ENCODE measurements at places on chromosomes 5 and 9.

GRCh38 chr9:20477940-20478620 is 144.2 kb downstream of the MLLT3 start:
- no peak for DNase-seq

- no peak for DNase-seq
Observed at GRCh38 chr9:116502746-116503145, 184.4 kb upstream of the TRIM32 start.

DNA sequence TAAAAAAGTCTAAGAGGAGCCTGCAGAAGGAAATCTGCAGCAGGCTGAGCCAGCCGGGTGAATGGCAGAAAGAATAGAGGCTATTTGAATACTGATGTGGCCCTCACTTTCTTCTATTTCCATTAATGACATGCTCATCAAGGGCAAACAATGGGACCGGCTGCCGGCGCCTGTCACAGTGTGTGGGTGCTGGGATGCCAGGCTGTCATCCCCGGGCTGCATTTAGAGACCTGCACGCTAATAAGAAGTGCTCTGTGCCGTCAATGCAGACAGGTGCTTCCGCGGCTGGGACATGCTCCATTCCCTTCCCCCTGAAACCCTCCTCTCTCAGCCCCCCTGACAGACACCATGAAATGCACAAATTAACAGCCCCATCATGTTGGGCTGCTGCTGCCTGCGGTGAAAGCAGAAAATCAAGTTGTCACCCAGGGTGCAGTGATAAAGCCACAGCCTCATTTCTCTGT is 217.7 kb upstream of the TBCA start:
- no peak for DNase-seq

GRCh38 chr9:28317745-28318144 is 744.5 kb upstream of the C9orf72 start:
- no peak for DNase-seq

DNA sequence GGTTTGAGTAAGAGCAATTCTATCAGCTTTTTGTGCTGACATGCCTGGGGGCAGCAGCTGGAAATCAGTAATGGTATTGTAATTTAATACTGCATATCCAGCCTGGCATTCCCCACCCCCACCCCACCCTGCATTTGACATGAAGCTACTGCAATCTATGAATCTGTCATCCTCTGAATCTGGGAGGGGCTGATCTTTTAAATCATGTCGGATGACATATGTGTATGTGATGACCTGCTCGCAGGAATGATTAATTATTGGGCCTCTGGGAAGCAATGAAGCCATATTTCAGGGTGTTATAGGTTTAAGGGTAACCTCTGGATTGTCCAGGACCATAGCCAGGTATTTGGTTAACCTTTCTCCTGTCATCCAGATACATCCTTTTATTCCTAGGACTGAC is 64.6 kb upstream of the RASGRF2 start:
- no peak for DNase-seq

DNA sequence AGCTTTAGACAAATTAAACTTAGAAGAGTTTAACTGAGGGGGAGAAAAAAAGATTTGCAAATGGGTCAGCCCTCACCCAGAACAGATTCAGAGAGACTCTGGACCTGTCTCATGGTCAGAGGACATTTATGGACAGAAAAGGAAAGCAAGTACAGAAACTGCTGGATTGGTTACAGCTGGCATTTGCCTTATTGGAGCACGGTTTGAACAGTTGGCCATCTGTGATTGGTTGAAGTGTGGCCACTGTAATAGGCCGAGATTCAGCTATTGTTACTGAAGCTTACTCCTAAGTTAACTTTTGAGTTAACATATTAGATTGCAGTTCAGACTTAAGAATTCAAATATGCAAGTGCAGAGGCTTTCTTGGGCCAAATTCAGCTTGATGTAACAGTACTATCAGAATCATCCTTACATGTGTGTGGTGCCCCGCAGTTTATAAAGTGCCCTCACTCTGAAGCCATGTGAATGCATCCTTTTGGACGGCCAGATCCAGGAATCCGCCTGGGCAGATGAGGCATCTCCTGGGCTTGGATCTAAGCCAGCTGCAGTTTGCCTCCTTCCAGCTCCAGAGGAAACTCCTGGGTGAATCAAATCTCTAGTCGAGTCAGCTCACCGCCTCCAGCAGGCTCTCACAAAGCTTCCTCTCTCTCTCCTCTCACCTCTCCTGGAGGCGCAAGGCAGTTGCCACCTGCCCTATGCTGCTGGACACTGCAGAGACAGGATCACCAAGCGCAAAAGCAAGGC is 165.2 kb downstream of the ADAMTS12 start:
- no peak for DNase-seq

GRCh38 chr5:175098301-175098700 is 345.7 kb downstream of the DRD1 start:
- no peak for DNase-seq

- no peak for DNase-seq
Observed at GRCh38 chr5:67050125-67050524, 146.5 kb downstream of the CD180 start.

DNA sequence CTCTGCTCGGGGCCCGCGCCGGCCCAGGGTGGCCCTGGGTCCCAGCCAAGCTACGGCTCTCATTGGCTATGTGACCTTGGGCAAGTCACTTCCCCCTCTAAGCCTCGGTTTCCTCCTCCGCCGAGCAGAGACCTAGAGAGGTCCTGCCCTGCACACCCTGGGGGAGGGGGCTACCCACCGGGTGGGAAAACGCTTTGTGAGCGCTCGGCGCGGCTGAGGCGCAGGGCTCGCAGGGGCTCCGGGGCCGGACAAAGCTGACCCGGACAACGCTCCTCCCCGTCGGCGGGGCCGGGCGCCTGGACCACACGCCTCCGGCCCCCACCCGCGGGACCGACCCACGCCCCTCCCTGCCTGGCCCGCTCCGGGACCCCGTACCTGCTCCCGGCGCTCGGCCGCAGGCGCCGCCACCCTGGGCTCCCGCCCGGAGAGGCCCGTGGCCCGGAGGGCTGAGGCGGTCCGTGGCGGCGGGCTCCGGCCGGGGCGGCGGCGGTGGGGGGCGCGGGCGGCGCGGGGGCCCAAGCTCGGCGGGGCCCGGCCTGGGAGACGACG is 85.7 kb upstream of the MELK start:
- DNase-seq = peak; percentile 69

- DNase-seq = no peak
Observed at GRCh38 chr5:9288234-9288633, 257.6 kb downstream of the SEMA5A start.

GRCh38 chr5:79111960-79112702 is 522 bp downstream of the BHMT start:
- DNase-seq = no peak

DNA sequence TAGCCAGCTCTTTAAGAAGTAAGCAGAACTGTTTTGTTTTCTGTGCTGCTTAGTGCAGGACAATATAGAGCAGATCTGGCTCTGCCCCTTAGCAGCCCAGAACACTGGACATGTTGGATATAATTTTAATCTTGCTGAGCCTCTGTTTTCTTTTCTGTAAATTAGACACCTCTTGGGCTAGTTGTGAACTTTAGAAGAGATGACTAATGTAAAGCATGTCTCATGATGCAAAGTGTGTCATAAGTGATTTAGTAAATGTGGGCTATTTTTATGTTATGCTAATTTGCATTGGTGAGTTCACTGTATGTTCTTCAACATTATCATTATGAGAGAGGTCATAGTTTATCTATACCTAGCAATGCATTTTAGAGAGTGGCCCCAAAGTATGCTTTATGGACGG is 156.1 kb upstream of the ADAMTSL1 start:
- no peak for DNase-seq

GRCh38 chr9:111058166-111058565 is 19.9 kb upstream of the LPAR1 start:
- DNase-seq = no peak

GRCh38 chr9:89956331-89956730 is 351.5 kb downstream of the GADD45G start:
- no peak for DNase-seq

DNA sequence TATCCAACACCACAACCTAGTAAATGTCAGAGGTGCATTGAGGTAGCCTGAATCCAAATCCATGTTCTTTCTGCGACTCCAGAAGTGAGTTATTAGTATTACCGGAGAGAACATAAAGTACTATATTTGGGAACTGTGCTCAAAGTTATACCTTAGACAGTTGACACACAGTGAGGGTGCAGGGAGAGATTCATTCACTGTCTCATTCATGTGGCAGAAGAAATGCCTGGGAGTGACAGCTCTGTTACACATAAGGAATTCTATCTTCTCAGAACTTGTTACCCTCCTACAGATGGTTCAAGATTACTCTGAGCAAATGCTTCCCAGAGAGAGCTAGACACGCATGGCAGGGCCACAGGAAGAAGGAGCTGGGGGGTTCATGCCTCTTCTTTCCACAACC is 103.0 kb downstream of the ATP10B start:
- no peak for DNase-seq

DNA sequence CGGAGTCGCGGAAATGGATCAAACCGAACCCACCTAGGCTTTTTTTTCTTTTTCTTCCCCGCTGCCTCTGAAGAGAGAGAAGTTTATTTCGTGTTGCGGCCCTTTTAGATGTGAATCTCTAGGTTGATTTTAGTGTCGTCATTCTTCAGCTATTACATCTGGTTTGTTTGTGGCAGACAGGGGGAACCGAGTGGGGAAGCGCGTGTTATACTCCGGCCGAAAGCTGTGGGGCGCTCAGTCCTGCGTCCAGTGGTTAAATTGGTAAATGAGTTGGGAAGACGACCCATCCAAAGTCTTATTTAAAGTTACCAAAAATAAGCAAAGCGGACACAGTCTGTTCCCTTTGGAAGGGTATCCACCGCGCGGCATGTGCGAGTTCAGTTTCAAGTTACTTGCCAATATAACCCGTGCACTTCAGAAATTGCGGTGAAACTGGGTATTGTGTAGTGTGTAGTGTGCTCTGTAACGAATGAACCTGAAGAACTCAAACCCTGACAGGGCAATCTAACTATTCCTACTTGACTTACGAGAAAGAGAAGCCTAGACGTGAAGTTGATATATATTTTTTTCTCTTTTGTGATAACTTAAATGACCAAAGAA is 1.3 kb downstream of the MAN2A1 start:
- DNase-seq = peak; percentile 76

DNA sequence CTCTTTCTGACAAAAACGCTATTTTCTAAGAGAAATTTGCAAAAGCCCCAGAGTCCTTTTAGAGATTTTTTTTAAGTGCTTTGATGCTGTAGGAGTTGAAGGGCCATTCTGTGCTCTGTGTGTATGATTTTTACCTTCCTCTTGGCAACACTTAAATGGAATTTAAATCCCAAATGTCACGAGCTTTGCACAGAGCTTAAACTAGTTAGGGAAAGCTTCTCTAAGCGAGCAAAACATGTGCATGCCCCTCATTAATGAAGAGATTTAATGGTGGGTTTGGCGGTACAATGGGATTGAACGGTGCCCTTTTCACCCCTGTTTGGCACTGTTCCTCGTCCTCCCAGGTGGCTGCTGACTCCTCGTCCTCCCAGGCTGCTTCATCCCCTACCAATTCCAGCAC is 220.7 kb downstream of the DRD1 start:
- DNase-seq = no peak

DNA sequence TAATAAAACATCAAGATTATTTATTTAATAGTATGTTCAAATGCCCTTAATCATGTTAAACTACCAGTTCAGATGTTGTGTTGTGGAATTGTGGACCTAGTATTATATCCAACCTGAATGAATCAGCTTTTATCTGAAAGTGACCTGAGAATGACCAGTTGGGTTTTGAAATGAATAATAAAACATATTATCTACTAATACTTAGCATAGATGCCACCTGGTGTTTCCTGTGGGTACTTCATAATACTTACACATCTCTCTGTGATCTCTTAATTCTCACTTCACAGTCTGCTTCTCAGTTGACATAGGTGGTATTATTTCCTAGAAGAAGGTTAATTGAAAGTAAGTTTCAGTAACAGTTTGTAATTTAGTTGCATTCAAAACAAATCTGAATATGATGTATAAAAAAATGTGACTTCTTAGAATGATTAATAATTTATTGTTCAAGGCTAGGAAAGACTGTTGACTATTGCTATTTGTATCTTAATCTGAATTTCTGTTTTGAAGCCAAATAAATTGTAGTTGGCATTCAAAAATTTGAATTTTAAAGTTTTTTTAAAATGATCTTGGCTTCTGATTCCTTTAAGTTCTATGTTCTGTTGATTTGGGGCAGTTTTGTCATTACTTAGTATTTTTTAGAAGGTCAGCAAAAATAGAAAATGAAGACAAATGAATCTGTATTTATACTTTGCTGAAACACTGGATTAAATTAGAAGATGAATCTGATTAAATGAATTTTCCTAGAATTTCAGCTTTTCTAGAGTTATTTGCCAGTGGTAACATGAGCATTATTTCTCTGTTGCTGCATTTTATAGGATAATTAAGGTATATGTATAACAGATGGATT is 48.2 kb downstream of the KIF2A start:
- no peak for DNase-seq

DNA sequence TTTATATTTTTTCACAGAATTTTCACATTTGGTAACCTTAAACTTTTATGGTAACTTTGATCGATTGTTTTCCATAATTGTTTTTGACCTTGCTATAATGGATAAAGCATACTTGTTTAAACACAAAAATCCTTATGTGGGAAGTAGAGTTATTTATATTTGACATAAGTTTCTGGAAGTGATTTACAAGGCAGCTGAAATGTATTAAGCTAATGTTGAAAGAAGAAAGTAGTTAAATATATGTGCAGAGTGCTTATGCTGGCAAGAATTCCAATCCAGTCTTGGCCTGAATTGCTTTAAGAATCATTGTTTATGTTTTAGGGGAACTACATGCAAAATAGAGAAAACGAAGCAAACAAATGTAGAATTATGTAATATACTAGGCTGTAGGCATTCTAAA is 763.6 kb downstream of the TAF11L14 start:
- DNase-seq = no peak

GRCh38 chr5:54932789-54933188 is 52.6 kb downstream of the ESM1 start:
- DNase-seq = no peak

DNA sequence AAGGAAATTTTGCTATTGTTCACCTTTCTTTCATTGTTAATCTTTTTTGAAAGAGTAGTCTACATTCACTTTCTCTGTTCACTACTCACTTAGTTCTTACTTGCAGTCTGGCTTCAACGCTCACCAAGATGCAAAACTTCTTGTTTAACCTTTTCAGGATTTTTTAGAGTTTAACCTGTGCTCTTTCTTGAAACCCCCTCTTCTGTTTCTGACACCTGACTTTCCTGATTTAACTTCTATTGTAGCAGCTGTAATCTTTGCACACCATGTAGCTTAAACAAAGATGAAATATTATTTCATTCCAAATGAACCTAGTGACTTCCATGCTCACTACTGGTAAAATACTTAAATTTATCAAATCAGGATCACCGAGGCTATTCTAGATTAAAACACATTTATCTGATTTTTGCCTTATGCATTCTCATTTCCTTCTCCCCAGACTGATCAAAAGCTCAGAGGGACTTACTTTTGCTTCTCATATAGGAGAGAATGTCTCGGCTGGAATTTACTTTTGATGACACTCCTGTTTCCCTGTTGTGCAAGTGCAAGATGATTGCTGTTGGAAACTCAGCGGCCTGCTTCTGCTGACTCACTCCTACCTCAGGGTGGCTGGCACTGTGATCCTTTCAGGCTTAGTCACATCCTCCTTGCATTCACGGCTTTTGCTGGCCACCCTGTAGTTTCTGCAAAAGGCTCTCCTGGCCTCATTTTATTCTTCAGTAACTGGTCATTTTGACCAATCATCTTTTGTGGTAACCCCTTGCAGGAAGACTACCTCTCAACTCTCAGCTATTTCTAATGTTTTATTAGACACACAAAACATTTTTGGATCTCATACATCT is 109.3 kb upstream of the IFNE start:
- no peak for DNase-seq

All from hematopoietic multipotent progenitor cell (in vitro differentiated cells).